Activated CD4-positive, CD25-positive, alpha-beta regulatory T cell treated with anti-CD3 and anti-CD28 coated beads, Interleukin-2, amount 50 U/mL, for 24 hours (primary cell): ENCODE measurements at places on chromosomes 12 and 14.

GRCh38 chr14:22314183-22314820 lies 274.7 kb downstream of the DAD1 start:
- ATAC-seq = no peak

DNA sequence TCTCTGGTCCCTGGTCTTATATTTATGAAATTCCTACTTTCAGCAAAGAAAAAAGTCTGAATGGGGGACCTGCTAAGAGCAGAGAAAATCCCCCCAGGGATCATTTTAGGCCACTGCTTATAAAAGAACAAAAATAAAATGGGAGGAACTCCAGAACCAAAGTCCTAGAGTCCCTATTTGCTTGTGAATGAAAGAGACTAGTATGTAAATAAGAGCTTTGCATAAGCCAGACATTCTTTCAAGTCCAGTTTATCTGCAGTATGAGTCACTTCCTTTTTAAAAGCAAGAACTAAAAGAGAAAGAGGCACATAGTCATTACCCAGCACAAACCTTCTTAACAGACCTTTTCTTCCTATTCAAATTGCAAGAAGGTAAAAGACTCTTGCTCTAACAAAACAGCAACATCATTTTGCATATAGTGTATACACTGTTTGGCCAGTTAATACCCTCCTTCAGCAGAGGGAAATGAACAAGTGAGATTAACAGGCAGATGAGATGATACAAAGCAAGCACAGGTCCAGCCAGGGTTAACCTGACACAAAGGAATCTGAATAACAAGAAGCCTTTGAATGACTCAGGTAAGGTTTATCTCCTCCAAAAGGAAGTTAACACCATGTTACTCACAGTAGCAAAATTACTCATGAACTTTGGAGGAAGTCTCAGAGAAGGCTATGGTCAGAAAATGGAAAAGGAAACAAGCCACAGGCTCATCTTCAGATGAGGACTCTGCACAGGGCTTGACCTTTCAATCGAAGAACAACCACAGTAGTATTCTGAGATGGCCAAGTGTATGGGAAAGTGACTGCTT lies 87.3 kb downstream of the PHLDA1 start:
- peak; percentile 92 for ATAC-seq

DNA sequence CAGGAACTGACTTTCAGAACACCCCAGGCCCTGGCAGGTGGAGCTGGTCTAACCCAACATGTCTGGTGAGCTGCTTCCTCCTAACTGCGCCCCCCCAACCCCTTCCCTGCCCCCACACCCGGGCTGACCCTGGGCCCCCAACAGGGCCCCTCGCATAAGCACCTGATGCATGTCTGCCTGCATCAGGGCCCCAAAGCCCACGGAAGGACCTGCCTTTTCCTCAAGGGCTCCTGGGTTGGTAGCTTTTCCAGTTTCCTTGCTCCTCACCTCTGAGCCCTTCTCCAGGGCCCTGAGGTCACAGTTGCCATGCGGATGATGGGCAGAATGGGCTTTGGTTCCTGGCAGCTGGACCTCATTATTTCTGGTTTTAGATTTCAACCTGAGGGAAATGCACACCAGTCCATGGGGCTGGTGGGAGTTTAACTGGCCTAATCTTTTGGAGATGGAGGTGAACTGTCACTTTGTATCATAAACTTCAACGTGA lies 18.5 kb downstream of the TESC start:
- no peak for ATAC-seq

DNA sequence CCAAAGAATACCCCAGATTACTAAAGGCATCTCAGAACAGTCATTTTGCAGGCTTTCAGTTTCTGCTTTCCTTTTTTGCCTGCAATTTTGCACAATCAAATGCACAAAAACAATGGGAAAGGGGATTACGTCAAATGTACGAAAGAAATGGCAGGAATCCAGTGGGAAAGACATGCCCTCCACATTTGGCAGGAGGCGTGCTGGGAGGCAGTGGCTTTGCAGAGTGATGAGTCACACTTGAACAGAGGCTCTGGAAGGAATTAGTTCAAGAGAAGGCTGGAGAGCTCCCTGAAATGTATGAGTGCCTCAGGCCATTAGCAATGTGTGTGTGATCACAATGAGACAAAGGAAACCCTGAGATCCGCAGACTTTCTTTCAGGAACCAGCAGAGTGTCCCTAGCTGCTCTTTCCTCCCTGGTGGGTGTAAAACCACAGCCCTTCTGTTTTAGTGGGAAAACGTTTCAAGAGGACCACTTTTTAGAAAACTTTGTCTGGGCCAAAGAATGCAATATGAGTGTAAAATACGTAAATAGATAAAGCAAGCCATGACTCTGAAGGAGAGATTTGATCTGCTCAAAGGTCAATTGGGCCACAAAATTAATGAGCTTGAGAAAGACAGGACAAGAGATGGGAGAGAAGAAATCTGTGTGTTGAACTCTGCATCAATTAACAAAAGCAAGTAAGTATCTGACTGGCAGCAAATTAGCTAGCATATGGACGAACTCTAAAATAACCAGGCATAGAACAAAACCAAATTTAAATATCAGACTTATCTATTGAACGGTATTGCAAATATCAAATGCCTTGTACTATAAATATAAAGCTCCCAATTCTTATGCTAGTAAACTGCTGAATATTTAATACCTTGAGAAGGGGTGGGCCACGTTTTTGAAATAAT lies 155.4 kb upstream of the PDE3A start:
- ATAC-seq = no peak

- ATAC-seq = no peak
These were observed 82.9 kb downstream of the NEDD1 start for GRCh38 chr12:96989916-96990315.

DNA sequence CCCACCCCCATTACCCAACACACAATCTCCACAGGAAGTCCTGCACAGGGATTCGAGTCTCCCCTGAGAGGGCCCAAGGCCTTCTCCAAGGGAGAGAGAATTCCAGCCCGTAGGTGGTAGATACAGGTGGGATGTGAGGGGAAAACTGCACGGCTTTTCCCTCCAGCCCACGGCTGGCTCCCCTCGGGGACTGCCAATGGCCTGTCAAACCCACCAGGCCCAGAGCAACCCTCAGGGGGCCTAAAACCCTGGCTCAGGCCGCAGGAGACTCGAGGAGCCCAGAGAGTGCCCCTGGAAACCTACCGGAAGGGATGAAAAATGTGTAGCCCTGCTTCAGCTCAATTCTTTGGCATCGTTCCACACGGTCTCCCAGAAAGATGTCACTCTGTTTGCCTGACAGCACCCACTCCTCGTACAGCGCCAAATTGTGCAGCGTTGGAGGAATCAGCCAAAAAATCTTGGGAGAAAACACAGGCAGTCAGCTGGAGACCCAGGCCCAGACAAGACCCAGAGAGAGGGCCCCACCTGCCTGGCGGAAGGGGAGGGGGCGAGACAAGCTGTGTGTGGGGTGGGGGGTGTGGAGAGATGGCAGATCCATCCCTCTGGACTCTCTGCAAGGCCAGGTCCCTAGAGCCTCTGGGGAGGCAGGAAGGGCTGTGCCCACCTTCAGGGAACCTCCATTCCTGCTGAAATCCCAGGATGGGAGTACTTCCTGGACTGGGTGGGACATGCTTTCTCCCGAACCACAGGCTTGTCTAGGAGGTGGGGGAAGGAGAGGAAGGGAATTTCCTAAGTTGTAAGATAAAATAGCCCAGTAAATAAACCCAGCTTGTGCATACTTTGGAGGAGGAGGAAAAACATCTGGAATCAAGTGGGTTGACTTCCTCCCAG lies 48.1 kb downstream of the KDM2B start:
- ATAC-seq = no peak

GRCh38 chr12:56644654-56645053 lies 1.1 kb downstream of the ATP5F1B start:
- no peak for ATAC-seq

- no peak for ATAC-seq
These were observed 202.7 kb upstream of the FRMD6 start for GRCh38 chr14:51448831-51449670.

- ATAC-seq = no peak
These were observed 114.9 kb upstream of the PWP1 start for GRCh38 chr12:107570721-107571120.

DNA sequence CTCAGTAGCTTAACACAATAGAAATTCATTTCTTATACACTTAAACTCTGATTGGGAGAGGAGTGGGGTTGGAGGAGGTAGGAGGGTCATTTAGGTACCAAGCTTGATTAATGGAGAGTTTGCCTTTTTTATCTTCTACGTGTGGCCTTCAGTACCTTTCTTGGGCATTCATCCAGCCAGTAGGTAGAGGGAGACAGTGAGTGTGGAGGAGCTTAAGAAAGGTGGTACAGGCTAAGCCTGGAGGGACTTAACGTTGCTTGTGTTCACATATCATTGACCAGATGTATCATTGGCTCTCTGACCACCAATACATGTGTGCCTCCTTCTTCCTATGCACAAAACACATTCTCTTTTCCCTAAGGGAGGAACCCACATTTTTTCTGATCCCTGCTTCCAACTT lies 232.9 kb upstream of the CRY1 start:
- ATAC-seq = no peak

DNA sequence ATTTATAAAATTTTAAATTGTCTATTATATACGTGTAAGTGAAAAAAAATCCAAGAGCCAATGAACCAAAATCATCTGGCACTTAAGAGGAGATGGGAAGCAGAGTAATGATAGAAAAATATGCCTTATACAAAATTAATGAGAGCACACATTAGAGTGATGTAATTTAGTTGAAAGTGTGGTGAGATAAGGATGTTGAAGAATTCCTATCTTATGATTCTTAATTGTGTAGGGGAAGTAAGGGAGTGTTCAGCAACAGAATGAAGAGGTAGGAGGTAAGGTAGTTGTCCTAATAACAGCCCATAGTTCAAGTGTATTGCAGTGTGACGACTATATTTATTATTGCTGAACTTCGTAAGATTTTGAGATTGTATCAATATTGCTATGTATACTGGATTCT lies 843.4 kb upstream of the FLRT2 start:
- ATAC-seq = no peak

DNA sequence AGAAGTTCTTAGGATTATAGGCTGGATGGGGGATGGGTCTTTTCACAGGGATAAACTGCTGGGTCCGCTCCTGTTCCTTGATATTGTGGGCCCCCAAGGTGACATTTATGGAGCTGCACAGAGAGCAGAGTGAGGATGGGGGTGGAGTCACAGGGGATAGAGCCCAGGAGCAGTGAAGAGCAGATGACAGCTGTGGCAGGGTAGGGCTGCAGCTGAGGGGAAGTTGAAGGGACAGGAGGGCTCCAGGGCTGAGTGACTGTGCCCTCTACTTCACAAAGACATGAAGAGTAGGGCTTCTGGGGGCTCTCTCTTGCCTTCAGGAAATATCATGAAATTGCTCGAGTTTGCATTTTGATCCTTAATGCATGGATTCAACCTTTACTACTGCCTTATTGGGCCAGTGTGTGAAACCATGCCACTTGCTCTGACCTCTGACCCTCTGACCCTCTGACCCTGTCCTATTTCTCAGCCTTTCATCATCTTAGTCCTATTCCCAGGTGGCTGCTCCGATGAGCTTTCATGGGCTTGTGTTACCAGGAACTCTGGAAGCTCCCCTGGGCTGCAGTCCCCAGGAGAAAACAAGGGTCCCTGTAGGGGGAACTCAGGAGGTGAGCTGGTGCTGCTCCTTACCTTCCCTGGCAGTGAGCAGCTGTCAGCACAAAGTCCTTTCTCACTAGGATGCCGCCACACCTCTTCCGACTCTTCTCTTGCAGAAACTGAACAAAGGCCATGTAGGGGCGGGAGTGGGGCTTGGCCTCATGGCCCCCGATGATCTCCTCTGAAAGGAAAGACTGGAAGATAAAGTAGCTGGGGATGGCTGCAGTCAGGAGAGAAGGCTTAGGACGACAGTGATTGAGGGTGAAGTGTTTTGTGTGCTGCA lies 1.6 kb downstream of the GZMH start:
- no peak for ATAC-seq

DNA sequence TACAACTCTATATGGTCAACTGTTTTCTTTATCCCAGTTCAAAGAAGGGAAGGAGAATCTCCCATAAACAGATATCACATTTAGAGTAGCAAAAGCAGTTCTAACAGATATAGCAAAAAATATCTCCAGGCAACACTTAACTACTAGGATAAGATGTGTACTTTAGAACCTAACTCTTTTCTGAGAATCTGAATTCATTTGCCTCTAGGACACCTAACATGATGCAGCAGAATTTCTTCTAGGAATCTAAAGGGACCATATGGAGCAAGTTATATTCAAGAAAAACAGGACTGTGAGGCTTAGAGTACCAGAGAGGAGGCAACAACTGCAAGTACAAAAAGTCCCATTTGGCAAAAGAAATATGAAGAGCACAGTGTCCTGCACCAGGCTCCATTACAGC lies 24.4 kb upstream of the CAPRIN2 start:
- ATAC-seq = no peak

DNA sequence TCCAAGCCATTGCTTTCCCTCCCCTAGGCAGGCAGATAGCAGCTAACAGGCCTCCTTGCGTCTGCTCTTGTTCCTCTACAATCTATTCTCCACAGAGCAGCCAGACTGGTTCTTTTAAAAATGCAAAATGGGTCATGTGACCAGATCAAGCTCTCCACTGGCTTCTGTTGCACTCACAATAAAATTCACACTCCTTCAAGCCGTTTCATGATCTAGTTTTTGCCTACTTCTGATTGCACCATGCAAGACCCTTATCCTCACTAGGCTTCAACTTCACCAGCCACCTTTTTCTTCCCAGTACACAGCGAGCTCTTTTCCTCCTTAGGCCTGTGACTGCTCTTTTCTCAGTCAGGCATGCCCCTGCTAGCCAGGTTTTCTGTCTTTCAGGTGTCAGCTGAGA lies 6.1 kb upstream of the KRAS start:
- no peak for ATAC-seq

DNA sequence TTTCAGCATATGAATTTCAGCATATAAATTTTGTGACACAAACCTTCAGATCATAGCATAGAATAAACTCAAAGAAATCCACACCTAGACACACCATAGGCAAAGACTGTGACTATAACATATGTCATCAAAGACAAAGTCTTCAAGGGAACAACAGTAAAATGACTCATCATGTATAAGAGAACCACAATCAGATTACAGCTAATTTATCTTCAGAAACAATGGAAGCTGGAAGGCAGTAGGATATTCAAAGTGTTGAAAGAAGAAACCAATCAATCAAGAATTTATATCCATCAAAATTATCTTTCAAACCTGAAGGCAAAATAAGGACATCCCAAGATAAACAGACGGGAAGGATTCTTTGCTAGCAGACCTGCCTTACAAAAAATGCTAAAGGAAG lies 29.0 kb downstream of the DLK1 start:
- ATAC-seq = peak; percentile 55

- peak; percentile 89 for ATAC-seq
These were observed 12.2 kb upstream of the TUBA1A start for GRCh38 chr12:49200919-49201594.

DNA sequence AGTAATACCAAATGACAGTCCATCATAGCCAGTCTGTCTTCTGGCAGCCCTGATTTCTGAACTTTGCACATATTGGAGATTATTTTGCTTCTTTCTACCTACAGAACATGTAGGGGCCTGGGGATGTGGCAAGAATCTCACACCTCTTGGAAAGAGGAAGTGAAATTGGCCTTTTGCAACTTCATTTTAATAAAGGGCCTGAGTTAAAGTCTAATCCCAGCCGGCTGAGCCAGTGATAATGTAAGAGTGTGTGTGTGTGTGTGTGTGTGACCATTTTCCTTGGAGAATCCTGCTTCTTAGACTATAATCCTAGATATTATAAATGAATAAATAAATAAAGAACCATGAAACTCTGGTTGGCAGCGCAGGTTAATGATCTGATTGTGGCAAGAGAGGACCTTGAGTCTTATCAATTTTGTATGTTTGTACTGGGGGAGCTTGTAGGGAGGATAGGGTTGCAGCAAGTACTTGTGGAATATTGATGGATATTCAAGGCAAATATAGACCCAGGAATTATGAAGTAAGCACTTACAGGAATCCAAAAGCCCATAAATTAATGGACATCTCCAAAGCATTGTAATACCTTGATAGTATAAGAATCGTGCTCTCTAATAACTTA lies 233.2 kb upstream of the AMIGO2 start:
- ATAC-seq = no peak
